Lung microvascular endothelial cell (primary cell): ENCODE measurements at places on chromosomes 6 and 20. TPM values are rescaled to one million over a fixed set of nuclear protein-coding genes. Genes with fewer than 3 reads are reported as not detected.

The ASIP gene
- total RNA-seq, result not detected in 2 replicates

DNA sequence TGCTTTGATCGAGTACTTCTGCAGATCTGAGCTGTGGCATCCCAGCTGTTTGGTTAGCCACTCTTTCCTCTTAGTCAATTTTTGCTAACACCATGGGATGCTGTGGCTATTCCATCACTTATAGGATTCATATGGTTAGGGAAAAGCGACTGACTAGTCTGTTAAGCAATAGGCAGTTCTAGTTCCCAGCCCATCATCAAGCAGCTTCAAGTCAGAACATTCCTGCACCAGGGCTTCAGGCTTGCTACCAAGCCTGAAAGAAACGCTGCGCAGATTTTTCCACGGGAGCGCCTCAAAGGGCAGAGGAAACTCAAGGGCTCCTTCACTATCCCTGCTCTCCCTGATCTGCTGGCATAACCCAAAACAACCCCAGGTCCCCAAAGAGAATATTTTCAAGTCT is 159.8 kb upstream of the SUPT3H start:
- DNase-seq, result no peak

DNA sequence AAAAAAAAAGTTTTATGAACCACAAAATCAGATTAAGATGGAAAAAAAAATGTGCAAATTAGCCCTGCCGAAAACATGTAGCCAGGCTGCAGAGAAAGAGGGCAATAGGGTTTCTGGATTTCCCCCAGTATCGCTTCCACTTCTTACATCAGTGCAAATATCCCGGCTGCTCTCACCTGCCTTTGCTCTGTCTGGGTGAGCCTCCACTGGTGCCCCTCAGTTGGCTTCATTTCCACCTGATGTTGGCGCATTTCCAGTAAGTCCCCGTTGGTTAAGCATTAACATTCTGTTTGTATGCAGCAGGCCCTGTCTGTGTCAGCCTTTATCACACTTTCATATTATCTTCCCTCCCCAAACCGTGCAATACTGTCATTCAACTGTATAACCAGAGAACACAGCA is 215.1 kb downstream of the CBLN4 start:
- no peak for DNase-seq

- DNase-seq, result peak; percentile 38
Observed at GRCh38 chr6:142867355-142867801, 77.6 kb downstream of the HIVEP2 start.

GRCh38 chr6:11700118-11700718 is 78.4 kb downstream of the ADTRP start:
- DNase-seq, result peak; percentile 65

The LGSN gene
- total RNA-seq, result not detected in 2 replicates

DNA sequence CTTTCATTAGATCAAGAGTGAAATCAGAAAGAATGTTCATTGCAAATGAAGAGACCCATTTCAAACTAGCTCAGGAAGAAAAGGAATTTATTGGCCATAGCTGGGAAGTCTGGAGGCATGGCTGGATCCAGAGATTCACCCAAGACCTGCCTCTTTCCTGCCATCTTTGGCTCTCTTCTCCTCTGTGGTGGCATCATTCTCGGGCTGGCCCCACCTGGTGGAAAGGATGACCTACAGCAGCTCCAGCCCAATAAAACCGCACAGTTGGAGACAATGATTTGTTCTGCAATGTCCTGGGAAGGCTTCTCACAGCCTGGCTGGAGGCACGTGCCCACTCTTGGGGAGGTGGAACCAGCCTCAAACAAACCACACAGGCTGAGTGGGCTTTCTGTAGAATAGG is 18.1 kb upstream of the FERMT1 start:
- no peak for DNase-seq

- DNase-seq, result no peak
Observed at GRCh38 chr6:88547768-88548167, 381.6 kb upstream of the CNR1 start.

GRCh38 chr6:31202259-31203166 is 32.0 kb upstream of the POU5F1 start:
- DNase-seq, result peak; percentile 20

GRCh38 chr6:51996296-51996947 is 91.0 kb downstream of the PKHD1 start:
- no peak for DNase-seq

DNA sequence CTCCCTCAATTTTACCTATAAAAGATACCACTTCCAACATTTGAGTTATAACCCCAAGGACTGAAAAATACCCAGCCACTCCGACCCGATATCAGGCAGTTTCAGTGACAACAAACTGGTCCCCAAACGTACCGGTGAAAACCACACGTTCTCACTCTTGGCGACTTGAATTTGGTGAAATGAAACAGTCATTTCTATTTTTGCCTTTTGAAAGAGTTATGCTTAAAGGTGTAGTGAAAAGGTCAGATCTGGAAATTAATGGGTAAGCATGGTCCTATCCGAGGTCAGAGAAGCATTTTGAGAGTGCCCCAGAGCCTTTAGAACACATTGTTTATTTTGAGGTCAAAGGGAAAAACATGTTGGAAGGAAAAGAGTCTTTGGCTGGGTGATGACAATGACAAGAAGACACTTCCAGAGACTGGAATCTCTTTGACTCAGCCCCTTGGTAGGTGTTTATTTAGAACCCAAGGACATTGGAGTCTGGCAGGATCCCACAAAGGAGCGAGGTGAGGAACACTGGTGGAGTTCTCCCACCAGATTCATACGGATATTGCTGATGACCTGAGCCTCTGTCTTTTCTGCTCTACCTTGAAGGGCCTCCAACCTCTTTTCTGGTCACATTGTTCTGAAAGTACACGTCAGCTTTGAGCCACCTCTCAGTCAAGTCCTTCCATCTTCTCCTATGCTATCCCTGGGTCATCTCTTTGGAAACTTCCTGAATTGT is 235.0 kb downstream of the GMPR start:
- no peak for DNase-seq

The ZNF391 gene
- 0.20 and 0.22 TPM in 2 replicates for total RNA-seq

GRCh38 chr6:130222775-130223174 is at the start of gene SAMD3:
SAMD3 (minus strand) TSS chr6:130222951; CDS start chr6:130215273, 7,678 bp downstream.
- DNase-seq, result no peak

GRCh38 chr6:90530882-90531281 is 56.0 kb downstream of the MAP3K7 start:
- DNase-seq, result no peak

DNA sequence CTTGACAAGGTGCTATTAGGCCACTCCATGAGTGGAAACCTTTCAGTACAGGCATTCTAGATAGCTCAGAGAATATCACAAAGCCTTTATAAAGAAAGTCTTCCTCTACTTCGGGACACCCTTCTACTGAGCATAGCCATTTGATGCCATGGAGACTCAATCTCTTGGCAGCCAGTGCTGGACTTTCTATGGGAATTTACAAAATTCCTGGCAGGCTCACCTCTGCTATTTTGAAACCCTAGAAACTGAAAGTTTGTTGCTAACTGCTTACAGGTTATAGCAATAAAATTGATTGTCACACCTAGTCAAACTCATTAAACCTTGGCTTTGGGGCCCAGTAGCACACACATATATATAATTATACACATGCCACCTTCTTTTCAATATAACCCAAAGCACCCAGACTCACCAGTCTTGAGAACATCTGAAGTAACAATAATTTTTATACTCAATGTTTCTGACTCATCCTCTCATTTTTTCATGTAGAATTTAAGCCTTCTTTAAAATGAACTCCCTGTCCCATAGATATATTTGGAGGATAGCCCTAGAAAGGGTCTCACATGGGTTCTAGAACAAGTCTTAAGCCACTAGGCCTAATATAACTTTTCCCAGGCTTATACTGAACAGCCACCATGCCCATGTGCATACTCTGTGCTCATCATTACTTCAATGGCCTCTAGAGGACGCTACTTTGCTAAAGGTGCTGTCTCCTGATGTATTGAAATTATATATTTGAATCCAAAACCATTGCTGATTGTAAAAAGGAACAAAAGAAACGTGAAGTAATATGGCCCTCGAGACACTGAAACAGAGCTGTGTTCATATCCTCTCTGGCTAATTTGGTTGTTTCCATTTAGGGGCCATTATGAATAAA is 368.1 kb upstream of the MARCKS start:
- DNase-seq, result peak; percentile 50

The EFCAB8 gene
- under 0.01 TPM in 2 replicates for total RNA-seq

GRCh38 chr6:38736951-38737350 is 21.8 kb downstream of the DNAH8 start:
- no peak for DNase-seq

DNA sequence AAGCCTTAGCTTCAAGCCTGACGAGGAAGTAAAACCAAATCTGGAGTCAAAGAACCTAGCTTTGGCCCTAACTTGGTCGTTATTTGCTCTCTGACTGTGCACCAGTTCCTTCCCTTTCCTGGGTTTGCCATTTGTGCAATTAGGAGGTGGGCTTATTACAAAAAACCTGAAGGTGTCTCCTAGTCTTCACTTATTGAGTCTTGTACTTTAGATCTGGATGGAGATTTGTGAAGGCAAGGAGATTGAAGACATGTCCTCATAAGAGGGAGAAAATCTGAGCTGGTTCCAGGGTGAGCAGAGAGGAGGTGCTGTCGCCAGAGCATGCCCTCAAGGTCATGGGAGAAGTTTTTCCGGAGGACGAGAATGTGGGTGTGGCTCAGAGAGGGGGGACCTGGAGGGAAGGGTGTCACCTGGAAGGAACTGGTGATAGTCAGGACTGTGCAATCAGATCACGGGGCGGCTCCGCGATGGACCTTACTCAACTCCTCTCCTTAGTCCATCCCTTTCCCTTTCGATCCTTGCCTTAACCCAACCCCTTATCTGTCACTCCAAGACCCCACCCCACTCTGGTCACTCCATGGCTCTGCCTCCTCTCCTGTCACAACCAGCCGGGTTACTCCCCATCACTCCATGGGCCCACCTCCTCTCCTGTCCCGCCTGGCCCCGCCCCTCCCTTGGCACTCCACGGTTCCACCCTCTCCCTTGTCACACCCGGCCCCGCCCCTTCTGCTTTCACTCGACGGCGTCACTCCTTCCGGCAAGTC is 588 bp upstream of the ACSS2 start:
- DNase-seq, result no peak

- DNase-seq, result no peak
Observed at GRCh38 chr6:128275681-128276080, 244.7 kb downstream of the PTPRK start.

The COL12A1 gene
- total RNA-seq, result 0.60 and 1.1 TPM in 2 replicates

- no peak for DNase-seq
Observed at GRCh38 chr6:111971181-111971841, 82.6 kb upstream of the CCN6 start.

DNA sequence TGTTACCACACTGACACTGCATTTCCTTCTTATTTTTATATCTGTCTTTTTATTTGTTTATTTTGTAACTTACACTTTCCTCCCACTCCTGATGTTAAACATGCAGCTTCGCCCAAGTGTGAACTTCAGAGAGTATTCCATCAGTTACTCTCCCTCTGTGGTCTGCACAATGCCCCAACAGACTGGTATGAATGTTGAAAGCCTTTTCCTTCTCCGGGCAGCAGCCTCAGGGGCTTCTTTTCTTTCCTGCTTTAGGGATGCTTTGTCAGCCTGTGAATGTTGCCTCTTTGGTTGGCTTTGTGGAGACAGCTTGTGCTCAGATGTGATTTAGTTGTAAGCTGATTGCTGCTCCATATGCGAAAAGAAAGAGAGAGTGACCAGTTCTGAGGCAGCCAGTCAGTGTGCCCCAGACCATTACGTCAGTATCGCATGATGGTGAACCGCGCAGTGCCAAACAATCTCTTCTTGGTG is 44.0 kb downstream of the SMPDL3A start:
- DNase-seq, result no peak

DNA sequence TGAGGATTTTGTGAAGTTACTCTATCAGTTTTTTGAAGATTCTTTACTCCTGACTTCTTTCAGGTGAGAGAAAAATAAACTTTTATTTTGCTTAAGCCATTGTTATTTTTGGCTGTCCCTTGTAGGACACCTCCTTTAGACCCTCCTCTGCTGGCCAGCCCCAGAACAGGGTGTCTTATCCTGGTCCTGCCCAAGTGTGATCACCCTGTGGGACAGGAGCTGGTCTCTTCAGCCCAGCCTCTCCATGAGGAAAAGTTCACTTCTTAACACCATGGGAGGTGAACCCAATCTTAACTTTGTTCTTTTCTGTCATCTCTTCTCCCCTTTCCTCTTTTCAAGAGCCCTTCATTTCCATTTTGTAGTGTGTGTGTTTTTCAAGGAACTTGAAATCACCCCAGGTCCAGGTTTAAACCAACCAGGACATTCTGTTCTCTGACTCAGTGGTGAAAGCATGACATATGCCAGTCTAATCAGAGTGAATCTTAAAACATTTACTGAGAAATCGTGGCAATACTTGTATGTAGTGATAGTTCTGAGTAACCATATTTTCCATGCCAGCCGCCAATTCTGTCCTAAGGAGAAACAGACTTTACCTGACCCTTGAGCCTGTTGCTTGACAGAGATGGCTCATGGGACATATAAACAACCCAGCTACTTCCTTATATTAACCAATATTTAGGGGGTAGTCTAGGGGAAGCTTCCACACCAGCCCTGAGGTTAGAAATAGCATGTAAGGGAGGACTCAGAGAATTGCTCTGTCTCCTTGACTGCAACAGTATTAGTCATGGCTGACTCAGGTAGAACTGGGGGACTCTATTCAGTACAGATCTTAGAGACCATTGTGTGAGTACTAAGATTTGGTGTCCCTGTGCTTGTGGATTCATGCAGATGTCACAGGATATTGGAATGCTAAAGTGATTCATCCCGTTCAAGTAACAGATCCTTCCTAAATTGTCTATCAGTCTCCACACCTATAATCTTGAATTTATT is 48.8 kb downstream of the FLRT3 start:
- DNase-seq, result no peak

The BEND6 gene
- 0.22 TPM in 1 of 2 replicates, not detected in the other for total RNA-seq

The ZC3H12D gene
- total RNA-seq, result not detected in 2 replicates

DNA sequence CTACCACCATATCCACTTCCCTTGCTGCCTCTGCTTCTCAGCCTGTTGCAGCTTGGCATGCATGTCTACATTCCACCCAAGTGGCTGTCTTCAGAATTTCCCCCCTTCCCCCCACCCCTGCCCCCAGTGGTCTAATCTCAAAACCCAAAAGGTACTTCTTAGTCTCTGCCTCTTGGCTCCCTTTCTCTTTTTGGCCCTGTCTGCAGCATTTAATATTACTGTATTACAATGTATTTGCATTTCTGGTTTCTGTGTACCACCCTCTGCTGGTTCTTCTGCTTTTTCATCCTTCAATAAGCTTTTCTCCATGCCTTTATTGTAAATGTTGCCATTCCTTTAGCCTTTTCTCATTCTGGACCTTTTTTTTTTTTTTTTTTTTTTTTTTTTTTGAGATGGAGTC is 43.0 kb downstream of the RPRD1B start:
- no peak for DNase-seq

DNA sequence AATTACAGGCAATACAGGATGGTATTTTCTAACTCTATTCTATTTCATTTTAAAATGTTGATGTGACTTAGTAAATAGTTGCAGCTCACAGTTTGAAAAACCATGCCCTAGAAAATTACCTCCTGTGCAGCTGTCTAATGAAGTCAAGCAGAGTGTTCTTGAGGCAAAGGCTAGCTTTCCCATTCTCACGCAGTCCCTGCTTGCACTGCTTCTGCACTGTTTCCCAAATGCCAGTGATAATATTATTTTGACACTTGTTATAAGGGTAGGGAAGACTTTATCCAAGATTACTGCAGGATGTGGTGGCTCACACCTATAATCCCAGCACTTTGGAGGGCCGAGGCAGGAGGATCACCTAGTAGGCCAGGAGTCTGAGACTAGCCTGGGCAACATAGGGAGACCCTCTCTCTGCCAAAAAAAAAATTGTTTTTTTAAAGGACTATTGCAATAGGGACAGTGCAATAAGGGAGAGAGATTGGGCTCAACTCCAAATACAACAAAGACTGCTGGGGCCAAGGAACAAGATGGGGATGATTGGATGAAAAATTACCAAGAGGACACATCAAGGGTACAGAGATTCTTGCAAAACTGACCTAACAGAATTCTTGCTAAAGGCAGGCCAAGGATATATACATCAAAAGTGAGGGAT is 196.1 kb downstream of the LY86 start:
- no peak for DNase-seq
